NCI-H187 treated with DMSO at 0.1 percent for 48 hours (cell line): ENCODE measurements at places on chromosomes 11 and 22.
A peak's percentile ranks its signal among the peaks of the same experiment; 100 is the strongest.

DNA sequence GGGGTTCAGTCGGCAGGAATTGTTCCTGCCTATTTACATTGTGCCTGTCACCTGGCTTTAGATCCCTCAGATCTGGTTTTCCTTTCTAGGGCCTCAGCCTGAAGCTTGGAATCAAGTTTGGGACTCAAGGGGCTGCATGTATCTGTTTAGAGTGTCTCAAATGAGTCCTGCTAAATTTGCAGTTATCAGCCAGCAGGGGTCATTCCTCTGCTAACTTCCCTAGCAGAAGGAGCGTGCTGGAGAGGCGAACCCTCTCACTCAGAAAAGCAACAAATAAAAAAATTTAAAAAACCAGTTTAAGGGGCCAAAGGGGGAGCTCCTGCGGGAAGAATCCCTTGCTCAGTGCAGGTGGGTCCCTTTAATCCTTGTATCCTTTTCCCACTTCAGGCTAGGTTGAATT lies 1220.2 kb downstream of the JRKL start:
- no peak for DNase-seq

GRCh38 chr11:12684315-12684714 lies 10.1 kb downstream of the TEAD1 start:
- DNase-seq: no peak

DNA sequence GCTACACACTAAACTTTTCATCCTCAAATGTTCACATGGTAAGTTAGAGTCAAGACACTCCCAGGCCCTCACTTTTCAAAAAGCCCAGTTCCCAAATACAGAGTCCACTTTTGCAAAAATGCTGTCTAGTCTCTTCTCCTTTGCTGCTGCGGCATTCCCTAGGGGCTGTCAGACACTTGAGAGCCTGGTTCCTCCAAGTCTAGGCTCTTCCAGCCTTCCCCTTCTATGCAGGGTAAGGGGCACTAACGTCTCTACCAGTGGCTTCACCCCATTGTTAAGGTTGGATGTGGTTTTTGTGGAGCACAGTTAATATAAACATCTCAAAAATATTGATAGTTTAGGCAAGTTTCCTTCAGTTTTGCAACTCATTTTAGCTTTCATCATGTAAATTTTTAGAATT lies 181.5 kb downstream of the KIF18A start:
- DNase-seq: no peak

DNA sequence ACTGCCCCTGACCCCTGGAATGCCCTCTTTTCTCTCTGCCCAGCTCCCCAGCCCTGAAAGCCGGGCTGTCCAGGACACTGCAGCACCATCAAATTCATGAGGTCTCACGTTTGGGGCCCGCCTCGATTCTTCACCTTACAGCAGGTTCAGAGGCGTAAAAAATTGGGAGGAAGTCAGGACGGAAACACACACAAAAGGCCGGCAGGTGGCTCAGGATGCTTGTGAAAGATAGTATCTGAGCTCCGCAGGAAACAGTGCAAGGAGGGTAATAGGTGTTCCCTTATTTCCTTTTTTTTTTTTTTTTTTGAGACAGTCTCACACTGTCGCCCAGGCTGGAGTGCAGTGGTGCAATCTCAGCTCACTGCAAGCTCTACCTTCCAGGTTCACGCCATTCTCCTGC lies 4.1 kb downstream of the RFPL2 start:
- no peak for DNase-seq

DNA sequence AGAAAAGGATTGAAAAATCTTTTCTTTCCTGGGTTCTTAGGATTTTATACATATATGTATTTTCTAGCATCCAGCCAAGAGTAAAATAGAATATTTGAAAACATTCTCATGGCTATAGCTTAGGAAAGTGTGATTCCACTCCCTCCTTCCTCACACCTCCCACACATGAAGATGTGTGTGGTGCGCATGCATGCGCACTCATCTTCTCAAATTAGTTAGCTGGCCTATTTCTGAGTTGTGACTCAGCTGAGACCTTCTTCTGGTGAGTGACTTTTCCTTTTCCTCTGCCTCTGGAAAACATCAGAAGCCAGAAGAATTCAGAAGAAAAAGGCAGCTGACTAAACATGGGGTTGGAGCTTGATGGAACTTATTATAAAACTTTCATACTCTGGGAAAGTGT lies 149.8 kb downstream of the OR4C45 start:
- no peak for DNase-seq

GRCh38 chr22:22717664-22718063 lies 73.2 kb downstream of the GGTLC2 start:
- DNase-seq: no peak

- DNase-seq: no peak
Observed at GRCh38 chr11:2432171-2432621, 12.1 kb downstream of the TRPM5 start.

DNA sequence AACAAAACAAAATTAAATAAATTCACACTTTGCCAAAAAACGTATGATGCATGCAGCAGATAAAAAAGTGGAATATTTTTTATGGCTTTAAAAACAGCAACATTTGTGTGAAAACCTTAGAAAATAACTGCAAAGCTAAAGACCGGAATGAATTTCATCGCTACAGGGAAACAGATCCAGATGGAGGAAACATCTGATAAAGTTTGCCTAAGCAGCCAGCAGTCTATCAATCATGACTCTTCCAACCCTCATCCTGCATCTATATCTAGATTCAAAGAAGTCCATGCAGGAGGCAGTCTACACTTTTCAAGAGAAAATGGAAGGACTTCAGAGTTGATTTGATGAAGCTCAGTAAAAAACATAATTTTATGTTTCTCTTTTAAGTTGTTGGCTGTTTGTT lies 126.8 kb downstream of the SWAP70 start:
- no peak for DNase-seq

DNA sequence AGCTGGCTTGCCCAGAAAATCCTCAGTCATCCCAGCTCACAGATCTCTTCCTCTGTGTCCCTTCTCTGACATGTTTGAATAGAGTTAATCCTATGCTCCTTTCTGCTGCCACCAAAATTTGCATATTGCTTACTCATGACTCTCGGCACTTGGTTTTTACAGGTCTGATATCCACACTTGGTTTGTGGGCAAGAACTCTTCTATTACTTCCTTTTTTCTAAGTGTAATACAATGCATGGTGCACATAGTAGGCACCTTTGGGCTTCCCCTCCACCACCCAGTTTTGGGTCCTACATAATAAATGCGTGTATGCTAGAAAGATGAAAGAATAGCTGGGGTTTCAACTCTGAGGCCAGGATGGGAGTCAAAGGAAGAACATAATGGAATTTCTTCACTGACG lies 69.7 kb upstream of the GRK3 start:
- no peak for DNase-seq

- no peak for DNase-seq
Observed at GRCh38 chr11:129265125-129265788, 73.1 kb upstream of the ARHGAP32 start.

DNA sequence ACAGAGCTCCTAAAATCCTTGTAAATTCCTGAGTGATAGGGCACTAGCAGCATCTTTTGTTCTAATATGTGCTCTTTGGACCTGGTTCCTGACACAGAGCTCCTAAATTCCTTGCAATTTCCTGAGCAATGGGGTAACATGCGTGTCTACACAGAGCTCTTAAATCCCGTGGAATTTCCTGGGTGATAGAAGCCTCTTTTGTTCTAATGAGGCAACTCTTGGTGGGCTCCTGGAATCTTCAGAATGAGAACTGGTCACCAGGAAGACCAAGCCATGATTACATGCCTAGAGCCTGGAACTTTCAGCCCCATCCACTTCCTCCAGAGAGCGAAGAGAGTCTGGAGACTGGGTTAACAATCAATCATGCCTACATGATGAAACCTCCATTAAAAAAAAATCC lies 19.0 kb downstream of the RSF1 start:
- no peak for DNase-seq

GRCh38 chr11:113818426-113818825 lies 38.8 kb downstream of the CLDN25 start:
- DNase-seq: no peak

DNA sequence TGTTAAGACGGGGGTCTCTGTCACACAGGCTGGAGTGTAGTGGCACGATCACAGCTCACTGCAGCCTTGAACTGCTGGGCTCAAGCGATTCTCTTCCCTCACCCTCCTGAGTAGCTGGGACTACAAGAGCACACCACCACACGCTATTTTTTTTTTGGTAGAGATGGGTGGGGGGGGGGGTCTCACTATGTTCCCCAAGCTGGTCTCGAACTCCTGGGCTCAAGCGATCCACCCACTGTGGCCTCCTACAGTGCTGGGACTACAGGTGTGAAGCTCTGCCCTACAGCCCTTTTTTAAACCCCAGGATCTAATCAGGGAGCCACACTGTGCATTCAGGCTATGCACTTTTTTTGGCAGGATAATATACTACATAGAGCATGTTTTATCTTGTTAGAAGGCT lies 1.4 kb upstream of the DHCR7 start:
- no peak for DNase-seq

DNA sequence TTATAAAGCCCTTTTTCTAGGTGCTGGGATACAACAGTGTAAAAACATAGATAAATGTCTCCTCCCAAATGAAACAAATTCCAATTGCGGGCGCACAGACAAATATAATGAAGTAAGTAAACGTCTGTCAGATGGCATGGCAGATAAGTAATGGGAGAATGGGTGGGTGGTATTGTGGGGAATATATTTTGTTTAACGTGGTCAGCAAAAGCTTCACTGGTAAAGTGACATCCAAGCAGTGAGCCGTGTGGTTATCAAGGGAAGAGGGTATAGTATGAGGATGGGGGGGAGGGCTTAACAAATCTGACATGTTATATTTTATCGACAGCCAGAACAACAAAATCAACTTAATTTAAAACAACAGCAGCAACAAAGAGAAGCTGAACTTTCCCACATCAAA lies 1.2 kb downstream of the SVIP start:
- no peak for DNase-seq

- no peak for DNase-seq
Observed at GRCh38 chr11:2149864-2150847, 10.9 kb downstream of the INS start.

DNA sequence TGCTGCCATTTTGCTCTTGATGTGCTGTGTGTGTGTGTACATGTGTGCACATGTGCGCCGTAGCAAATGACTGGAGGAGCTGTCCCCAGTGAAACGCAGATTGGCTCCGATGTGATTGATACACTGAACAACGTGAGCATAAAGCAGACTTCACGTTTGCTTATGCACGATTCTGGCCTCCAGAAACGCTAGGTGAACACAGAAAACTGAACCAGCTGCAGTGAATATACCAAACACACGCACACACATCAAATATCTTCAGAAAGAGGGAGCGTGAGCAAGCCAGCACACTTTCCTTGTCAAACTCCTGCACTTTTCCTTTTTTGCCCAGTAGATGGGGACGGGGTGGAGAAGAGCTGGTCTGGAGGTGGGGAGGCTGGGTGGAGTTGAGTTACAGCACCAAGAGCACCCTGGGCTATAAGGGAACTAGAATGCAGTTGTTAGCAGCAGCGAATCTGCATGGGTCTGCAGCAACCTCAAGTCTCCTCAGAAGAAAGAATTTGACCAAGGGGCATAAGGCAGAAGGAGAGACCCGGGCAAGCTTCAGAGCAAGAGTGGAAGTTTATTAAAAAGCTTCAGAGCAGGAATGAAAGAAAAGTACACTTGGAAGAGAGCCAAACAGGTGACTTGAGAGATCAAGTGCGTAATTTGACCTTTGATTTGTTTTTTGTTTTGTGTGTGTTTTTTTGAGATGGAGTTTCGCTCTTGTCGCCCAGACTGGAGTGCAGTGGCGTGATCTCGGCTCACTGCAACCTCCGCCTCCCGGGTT lies 77.8 kb upstream of the CADM1 start:
- DNase-seq: peak; percentile 45
